ENCODE measurements at places on chromosomes 1 and 21. TPM values are rescaled to one million over a fixed set of nuclear protein-coding genes. Genes with fewer than 3 reads are reported as not detected.

- peak; percentile 73 for DNase-seq
Observed at GRCh38 chr1:201085902-201086735, 26.1 kb downstream of the CACNA1S start.

DNA sequence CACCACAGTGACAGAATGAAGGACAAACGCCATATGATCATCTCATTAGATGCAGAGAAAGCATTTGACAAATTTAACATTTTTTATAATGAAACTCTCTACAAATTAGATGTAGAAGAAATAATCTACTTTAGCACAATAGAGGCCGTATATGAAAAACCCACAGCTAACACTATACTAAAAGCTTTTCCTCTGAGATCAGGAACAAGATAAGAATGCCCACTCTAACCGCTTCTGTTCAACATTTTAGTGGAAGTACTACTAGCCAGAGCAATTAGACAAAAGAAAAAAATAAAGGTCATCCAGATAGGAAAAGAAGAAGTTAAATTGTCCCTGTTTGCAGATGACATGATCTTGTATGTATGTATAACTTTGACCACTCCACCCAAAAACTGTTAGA is 109.7 kb downstream of the SLC35F3 start:
- no peak for DNase-seq

DNA sequence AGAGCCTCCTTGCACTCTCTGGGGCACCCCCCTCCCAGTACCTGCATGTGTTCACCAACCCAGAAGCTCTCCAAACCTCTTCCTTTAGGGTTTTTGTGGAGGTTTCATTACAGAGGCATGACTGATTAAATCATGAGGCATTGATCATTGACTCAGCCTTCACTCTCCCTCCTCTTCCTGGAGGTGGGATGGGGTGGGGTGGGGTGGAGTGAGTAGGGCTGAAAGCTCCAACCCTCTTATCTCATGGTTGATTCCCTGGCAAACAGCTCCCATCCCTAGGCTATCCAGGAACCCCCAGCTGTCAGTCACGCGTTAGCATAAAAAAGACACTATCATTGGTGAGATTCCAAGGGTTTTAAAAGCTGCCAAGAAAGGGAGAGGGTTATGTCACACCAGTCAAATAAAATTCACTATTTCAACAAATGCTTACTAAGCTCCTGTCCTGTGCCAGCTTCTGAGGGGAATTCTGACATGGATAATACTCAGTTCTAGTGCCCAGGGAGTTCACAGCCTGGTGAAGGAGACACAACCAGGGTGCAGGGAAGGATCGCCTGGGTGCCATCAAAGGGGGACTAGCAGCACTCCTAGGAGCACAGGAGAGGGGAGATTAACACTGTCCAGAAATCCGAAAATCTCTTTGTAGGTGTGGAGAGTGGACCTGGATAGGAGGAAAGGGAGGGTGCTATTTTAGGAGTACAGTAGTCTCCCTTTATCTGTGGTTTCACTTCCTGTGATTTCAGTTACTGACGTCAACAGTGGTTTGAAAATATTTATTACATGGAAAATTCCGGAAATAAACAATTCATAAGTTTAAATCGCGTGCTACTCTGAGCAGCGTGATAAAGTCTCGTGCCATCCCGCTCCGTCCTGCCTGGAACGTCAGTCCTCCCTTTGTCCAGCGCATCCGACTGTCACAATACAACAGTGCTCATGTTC is 6.8 kb upstream of the IL24 start:
- no peak for DNase-seq

DNA sequence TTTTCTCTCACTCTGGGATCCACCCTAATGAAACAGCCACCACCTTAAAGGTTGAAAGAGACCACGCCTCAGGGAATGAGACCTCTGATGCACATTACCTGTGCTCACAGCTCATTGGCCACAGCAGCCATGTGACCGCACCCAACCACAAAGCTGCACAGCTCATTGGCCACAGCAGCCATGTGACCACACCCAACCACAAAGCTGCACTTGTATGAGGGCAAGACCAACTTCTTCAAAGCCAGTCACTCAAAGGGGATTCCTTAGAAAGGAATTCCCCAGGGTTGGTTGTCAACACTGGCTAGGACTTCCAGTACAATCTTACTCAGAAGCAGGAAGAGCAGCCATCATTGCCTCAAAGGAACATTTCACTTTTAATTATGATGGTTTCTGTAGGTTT is 43.6 kb upstream of the PDE9A start:
- no peak for DNase-seq

Gene TM2D1
- 46.9 TPM for total RNA-seq

Gene PPIAL4G
- not detected for total RNA-seq

Gene FAM72C
- not detected for total RNA-seq

Gene CHTOP
- total RNA-seq = 32.6 TPM

Gene ZNF670
- total RNA-seq = not detected

Measured in stomach (tissue), 19 donors.